Esophagus squamous epithelium (tissue), 5 donors: ENCODE measurements at places on chromosomes 11 and 22. TPM values are rescaled to one million over a fixed set of nuclear protein-coding genes. Genes with fewer than 3 reads are reported as not detected.

The PLAAT2 gene
- total RNA-seq: not detected

The MS4A6A gene
- 41.4 TPM for total RNA-seq

The YPEL4 gene
- total RNA-seq: not detected

The MRPL11 gene
- total RNA-seq: 55.1 TPM

The AGBL2 gene
- total RNA-seq: 0.57 TPM

The ARHGAP20 gene
- 4.8 TPM for total RNA-seq

The IL17REL gene
- total RNA-seq: not detected

The PGA5 gene
- not detected for total RNA-seq

The SLC17A6 gene
- total RNA-seq: not detected

The DGCR8 gene
- total RNA-seq: 21.2 TPM

The NPTXR gene
- 0.42 TPM for total RNA-seq

The APOBEC3H gene
- 0.92 TPM for total RNA-seq

The CDHR5 gene
- total RNA-seq: not detected

The BMAL1 gene
- 23.0 TPM for total RNA-seq

The TCN1 gene
- 108 TPM for total RNA-seq

The BAIAP2L2 gene
- total RNA-seq: 2.3 TPM

The ANO5 gene
- total RNA-seq: 0.04 TPM

The SHISA8 gene
- not detected for total RNA-seq

The DEFB131B gene
- total RNA-seq: not detected

The SPDYC gene
- total RNA-seq: not detected

The IGSF22 gene
- not detected for total RNA-seq

The TRMU gene
- 31.7 TPM for total RNA-seq

The TEX12 gene
- 0.38 TPM for total RNA-seq

The FOLR2 gene
- total RNA-seq: not detected

The GAB4 gene
- not detected for total RNA-seq

The FAM111B gene
- total RNA-seq: 14.9 TPM

The BEST1 gene
- total RNA-seq: 2.7 TPM

The SCO2 gene
- total RNA-seq: 14.9 TPM

The PTPRCAP gene
- total RNA-seq: 7.1 TPM

The MEN1 gene
- 23.3 TPM for total RNA-seq

The OR8G5 gene
- total RNA-seq: not detected

The FXYD6 gene
- total RNA-seq: 2.4 TPM

The TBX10 gene
- not detected for total RNA-seq

The KLHL35 gene
- 0.62 TPM for total RNA-seq

The LYVE1 gene
- 0.42 TPM for total RNA-seq

The P2RY6 gene
- 3.6 TPM for total RNA-seq

The SYT12 gene
- 0.76 TPM for total RNA-seq

The TPBGL gene
- 0.09 TPM for total RNA-seq

The LRP5 gene
- total RNA-seq: 21.2 TPM

The PAMR1 gene
- 1.3 TPM for total RNA-seq

The OR2AT4 gene
- total RNA-seq: not detected

The TMEM132A gene
- total RNA-seq: 22.2 TPM

The MAPK8IP2 gene
- 1.3 TPM for total RNA-seq

The TRIM48 gene
- total RNA-seq: not detected
